ENCODE measurements at places on chromosomes 1 and 21.

DNA sequence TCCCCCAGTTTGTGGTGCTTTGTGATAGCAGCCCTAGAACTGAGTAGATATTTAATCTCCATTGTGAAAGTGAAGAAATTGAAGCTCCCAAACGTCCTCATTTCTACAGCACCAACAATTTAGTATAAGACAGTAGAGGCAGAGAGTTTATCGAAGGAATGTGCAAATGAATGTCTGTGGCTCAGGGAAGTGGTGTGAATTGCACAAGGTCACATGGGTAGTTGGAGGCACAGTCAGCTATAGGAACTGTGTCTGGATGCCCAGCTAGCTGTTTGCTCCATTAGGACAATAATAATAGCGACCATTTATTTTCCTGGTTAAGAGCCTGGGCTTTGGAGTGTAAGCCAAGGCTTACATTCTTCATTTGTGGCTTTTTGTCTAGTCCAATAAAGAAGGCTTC is 144.4 kb upstream of the USP24 start:
- peak; percentile 21 for DNase-seq

- peak; percentile 96 for DNase-seq
These were observed at the start of gene PTPN14 for GRCh38 chr1:214551436-214552173. TSS of gene PTPN14 (minus strand) at chr1:214551602. CDS start at chr1:214464803, 86,799 bp downstream.

GRCh38 chr1:2645776-2646175 is 13.0 kb upstream of the MMEL1 start:
- DNase-seq = no peak

DNA sequence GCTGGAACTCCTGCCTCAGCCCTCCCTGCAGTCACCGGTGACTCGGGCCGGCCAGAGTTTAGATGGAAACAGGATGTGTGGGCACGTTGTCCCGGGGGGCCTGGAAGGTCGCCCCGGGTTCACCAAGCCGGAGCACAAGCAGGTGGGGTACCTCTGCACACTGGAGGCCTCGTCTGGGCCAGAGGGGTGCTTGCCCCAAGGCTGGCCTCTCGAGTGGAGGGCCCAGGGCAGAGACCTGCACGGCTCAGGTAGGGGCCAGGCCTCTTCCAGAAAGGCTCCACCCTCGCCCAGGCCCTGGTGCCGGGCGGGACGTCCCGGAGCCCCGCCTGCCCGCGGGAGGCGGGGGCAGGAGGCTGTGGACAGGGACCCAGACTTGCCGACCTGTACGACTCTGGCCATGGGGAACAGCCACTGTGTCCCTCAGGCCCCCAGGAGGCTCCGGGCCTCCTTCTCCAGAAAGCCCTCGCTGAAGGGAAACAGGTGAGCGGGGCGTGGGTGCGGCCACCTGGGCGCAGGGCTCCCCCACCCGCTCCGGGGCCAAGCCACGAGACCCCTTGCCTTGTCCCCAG is at the start of gene PLEKHN1:
TSS of gene PLEKHN1 (plus strand) at position 348 of the 569 bp plus-strand sequence. CDS start at position 398, 50 bp downstream.
- DNase-seq = peak; percentile 73

- peak; percentile 85 for DNase-seq
These were observed 290.4 kb downstream of the AKT3 start for GRCh38 chr1:243559575-243560162.

DNA sequence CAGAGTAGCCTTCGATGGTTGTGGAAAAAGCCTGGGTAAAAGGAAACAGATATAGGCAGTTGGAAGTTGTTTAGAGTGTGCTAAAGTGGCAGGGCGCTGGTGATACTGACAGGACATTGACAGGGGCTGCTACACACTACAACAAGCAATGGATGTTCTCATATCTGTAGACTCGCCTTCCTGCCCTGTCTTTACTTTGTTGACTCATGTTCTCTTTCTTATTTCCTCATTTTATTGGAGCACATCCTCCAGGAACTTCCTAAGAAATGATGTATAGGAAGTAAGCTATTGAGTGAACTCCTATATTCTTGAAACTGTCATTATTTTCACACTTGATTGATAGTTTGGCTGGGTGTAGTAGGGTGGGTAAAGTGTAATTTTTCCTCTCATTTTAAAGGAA is 51.0 kb downstream of the C4BPA start:
- no peak for DNase-seq
